Fibroblast of skin of left biceps (primary cell): ENCODE measurements at places on chromosomes 5 and 9.

DNA sequence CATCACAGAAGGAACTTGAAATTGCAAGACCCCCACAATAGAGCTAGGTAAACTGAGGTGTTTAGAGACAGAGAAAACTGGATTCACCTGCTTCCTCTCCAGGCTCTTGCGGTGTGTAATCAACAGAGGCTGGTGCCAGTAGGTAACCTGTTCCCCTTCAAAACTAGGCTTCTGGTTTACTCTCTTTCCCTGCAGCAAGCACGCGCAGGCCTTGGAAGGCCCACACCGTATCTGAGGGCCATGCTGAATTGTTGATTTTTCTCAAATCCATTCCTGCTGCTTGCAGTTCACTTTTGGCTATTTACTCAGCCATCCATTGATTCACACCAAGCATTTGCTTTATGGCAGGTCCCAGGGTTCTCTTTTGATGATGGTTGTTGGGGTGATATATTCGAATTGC is 667 bp upstream of the FRRS1L start:
- no peak for DNase-seq

DNA sequence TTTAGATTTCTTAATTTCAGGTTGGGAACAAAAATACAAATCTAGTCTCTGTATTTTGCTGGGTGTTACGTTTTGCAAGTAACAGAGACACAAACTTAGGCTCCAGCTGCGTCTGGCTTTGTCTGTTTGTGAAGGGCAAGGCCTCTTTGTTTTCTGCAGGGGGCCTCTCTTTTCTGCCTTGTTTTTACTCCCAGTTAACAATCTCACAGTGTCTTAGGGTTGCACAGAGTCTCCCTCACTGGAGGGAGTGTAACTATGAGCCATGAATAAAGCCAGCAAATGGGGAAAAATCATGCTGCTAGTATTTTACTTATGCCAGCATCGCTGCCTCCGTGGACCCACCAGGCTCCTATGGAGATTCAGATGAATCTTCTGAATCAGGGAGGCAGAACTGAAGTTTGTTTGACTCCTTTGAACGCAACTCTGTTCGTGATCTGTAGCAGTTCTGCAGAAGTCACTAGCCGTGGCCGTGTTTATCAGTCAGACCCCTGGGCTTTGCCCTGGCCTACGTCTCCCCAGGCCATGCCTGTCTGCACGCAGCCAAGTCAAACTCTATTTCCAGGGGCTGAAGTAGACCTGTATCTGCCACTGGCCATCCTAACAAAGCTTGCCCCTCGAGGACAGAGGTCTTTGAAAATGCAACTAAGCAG is 77.2 kb downstream of the ATP10B start:
- no peak for DNase-seq

GRCh38 chr5:98099448-98100105 is 673.9 kb upstream of the RGMB start:
- no peak for DNase-seq

GRCh38 chr9:98450496-98450895 is 195.0 kb upstream of the TBC1D2 start:
- no peak for DNase-seq

- no peak for DNase-seq
Observed at GRCh38 chr9:129748249-129748648, 4.6 kb downstream of the PTGES start.

- DNase-seq: no peak
Observed at GRCh38 chr5:112862085-112862484, 998 bp downstream of the SRP19 start.

DNA sequence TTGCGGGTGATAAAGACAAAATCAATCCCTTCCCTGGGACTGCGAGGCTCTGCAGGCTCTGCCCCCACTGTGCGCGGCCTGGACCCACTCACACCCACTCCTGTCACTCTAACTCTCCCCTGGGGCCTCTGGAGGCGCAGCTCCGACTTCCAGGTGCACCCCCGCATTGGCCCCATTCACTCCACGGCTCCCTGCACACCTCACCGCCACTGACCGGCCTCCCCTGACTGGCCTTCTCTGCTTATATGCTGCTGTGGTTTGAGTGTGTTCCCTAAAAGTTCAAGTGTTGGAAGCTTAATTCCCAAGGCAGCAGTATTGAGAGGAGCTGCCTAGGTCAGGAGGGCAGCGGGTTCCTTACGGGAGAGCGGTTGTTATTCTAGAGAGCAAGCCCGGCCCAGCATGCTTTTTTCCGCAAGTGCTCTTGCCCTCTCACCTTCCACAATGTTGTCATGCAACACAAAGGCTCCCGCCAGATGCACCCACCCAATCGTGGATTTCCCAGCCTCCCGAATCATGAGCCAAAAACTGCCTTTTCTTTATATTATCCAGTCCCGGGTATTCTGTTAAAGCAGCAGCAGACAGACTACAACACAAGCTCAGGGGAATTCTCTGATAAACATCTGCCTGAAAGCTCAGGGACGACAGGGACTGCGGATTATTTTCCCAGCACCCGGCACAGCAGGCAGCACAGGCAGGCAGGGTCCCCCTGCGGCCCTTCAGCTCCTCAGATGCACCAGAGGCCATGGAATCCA is 73.5 kb upstream of the LRRTM2 start:
- no peak for DNase-seq

DNA sequence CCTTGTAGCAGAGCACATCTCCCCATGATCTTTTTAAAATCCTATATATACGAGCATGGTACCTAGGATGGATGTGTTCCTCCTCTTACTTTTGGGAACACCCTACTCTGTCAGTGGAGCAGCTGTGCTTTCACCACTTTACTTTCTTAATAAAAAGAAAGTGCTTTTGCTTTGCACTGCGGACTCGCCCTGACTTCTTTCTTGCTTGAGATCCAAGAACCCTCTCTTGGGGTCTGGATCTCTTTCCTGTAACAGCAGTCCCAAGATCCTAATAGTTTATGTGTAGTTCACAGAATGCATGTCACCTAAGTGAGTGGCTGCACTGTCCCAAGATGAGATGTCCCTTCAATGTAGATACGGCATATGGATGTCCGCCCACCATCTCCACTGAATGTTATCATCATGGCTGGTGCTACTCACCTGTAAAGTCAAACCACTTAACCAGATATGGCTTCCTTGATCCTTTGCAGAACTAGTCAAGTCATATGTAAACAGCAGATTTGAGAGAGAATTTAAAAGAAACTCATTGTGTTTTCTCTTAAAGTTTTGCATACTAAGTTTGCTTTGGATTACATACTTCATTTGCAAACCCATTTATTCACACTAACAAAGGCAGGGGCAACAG is 1.9 kb downstream of the FGF1 start:
- no peak for DNase-seq

DNA sequence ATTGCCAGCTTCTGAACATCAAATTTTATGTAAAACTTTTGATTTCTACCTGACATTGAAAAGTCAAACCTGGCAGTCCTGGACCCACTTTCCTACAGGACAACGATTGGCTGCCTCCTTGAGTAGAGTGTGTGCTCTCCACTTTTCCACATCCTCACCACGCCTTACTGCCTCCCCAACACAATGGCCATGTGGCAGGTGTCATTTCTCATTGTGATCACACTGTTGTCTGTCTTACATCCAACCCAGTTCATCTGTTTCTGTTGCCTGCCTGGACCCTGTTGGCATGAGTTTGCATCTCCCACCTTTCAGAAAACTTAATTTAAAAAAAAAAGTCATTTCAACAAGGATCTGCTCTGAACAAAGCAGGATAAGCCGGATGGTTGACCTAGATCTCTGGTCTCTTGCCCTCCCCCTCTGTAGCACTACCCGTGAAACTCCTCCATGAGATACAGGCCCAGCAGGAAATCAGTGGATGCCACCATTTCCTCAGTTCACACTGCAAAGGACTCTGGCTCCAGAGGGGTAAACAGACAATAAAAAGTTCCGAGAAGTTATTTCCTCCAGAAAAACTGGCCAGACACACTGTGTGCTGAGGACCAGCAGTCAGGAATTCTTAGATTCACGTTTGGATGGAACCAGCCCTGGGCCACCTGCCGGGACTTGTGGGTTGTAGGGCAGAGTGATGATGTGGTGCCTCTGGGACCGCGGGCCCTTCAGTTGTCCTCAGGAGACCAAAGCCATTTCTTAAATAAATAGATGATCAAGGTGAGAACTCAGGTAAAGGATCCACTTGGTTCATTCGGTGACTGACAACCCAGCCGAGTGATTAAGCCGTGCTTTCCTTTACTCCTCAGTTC is 48.6 kb downstream of the AMBP start:
- DNase-seq: no peak

DNA sequence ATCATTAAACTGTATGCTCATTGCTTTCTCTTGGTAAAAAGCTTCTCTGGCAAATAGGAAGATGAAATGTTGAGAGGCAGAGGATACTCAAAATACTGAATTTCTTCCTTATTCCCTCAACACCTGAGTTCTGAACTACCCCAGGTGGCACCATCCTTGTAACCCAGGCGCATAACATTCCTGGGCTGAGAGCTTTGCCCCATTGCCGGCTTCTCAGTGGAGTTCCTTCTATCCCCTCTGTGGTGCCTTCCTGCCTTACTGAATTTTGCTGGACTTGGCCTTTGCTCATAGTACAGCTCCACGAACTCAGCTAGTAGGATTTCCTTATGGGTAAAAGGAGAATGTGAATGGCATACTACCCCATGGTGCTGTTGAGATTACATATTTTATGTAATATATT is 54.7 kb downstream of the BASP1 start:
- DNase-seq: no peak

- no peak for DNase-seq
Observed at GRCh38 chr5:15203376-15203775, 296.6 kb upstream of the FBXL7 start.

DNA sequence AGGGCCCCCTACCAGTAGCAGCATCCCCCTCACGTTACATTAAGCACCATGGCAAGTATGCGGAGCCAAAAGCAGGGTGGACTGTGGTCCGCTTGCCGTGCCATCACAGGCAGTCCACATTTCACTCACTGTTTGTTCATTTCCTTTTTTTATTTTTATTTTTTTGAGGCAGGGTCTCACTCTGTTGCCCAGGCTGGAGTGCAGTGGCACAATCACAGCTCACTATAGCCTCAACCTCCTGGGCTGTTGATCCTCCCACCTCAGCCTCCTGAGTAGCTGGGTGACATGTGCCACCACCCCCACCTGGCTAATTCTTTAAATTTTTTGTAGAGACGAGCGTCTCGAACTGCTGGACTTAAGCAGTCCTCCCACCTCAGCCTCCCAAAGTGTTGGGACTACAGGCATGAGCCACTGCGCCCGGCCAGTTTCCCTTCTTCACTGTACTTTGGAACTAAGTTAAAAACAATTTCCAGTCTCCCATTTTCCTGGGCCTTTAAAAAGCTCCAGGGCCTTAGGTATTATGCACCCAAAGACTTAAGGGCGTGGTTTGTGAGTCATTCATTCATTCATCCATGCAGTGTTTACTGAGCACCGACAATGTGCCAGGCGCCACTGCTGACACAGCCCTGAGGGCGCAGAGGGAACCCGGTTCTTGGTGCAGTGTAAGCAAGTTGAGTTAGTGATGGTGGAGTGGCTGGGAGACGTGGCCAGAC is 19.9 kb downstream of the PRRX2 start:
- DNase-seq: no peak

DNA sequence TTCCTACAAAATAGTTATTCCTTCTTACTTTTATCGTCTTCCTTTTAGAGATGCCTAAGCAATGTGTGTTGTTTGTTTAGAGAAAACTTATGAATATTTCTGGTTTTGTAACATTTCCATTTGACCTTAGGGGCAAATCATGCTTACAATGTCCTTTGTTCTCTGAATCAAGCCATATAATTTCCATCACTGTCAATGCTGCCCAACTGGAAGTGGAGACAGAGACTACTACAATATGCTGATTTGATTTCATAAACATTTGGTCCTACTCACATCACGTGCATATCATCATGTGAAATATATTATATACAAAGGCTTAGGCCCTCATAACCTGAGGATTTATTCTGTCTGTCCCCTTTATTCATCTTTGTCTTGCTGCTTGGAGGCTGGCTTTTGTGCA is 183.2 kb upstream of the CD180 start:
- DNase-seq: no peak

DNA sequence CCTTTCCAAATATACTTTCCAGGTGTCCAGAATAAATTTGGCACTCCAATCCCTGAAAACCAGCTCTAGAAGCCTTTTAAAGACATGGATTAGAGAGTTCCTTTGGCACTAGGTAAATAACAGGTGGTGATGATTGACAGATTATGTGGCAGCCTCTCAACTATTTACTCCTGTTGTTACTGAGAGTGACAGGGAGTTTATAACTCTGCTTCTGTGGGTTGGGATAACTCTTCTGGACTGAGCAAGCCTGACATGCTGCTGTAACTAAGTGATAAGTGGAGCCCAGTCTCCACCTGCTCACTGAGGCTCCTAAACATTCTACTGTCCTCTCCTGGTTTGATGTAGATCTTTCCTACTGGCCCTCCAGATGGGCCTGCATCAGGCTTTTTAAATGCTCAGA is 693.2 kb upstream of the FTMT start:
- DNase-seq: no peak

GRCh38 chr9:138006576-138007233 is 129.1 kb downstream of the CACNA1B start:
- no peak for DNase-seq

GRCh38 chr5:436641-436975 is 6.4 kb upstream of the EXOC3 start:
- no peak for DNase-seq

- no peak for DNase-seq
Observed at GRCh38 chr5:125199968-125200865, 453.8 kb upstream of the ZNF608 start.

DNA sequence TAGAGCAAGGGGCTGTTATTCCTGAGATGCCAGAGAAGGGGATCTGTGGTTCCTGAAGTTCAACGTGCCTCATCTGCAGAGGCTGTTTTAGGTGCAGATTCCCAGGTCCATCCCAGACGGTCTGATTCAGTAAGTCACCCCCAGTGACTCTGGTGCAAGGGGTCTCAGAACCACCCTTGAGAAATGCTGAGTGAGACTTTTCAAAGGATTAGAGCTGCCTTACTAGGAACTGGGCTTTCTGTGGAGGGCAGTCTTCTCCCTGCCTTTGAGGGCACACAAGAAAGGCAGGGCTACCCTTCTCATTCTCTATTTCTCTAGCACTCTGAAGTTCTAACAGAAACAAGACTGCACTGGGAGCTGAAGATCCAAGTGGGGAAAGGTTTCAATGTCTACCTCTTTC is 66.5 kb downstream of the FAM114A2 start:
- no peak for DNase-seq

DNA sequence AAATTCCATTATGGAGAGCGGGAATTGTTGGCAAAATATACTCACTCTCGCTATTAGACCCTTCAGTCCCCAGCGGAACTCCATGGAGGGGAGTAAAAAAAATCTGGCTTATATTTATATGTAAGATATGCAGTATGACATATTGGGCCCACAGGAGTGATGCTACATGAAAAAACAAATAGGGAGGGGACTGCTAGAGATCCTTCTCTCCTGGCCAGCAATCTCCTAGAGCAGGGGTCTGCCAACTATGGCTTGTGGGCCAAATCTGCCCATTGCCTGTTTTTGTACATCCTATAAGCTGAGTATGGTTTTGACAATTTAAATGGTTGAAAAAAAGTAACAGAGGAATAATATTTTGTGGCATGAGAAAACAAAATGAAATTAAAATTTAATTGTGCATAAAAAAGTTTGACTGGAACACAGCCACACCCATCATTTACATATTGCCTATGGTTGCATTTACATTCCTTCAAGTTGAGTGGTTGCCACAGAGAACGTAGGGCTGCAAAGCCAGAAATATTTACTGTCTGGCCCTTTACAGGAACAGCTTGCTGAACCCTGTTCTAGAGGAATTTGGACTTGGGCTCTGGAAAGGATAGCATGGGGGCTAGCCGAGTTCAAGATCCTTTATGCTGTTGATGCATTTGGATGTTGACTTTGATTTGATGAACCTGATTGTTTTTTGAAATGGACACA is 197.3 kb upstream of the CLINT1 start:
- peak; percentile 66 for DNase-seq
